EL (cell line): ENCODE measurements at places on chromosomes 6 and 20.

DNA sequence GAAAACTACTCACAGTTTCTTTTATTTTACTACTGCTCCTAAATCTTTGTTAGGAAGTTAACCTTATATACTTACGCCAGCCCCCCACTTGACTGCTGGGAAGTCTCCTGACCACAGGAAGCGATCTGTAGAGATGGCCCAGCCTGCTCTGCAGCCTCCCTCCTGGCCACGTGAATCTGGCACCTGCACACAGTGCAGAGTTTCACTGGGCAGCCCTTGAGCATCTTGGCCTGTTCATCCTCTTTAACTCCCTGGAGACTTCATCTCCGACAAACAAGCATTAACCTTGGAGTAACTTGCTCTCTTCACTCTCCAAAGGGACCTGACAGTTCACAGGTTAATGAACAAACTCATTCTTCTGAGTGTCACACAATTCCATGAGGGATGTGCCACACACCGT lies 294.1 kb downstream of the BTBD9 start:
- DNase-seq: no peak

- no peak for DNase-seq
Observed at GRCh38 chr20:50138479-50139393, 14.8 kb downstream of the PEDS1 start.

DNA sequence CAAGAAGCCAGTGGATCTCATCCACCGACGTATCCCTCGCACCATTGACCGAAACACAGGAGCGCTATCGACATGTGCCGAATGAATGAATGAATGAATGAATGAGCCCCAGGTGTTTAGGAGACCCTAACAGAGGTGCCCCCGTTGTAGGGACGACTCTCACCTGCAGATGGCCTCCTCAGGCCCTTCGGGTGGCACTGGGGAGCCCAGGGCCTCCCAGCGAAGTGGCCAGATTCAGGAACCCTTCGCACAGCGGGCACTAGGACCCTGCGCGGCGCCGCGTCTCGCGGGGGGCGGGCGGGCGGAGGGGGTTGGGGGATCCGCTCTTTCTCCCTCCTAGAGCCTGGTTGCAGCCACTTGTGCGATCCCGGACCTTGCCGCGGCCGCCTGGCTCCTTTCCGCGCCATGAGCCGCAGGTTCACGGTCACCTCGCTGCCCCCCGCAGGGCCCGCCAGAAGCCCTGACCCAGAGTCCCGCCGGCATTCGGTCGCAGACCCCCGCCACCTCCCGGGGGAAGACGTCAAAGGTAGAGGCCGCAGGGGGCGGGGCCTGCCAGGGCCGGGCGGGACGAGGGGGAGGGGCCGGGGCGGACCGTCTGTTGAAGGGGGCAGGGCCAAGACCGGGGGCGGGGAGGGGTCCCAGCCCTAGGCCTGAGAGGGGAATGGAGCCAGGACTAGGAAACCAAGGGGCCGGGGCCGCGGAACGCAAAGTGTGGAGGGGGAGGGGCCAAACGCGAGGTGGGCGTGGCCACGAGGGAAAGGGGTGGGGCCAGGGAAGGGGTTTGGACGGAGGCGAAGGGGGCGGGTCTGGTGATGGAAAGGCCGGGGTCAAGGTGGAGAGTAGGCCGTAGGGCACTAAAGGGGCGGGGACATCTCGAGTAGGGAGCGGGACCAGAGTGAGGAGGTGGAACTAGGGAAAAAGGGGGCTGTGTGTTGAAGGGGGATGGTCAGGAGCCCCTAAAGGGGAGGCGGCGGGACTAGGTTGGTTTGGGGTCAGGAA lies 7.4 kb upstream of the SLC12A5 start:
- DNase-seq: peak; percentile 36

GRCh38 chr20:52676283-52676995 lies 295.7 kb upstream of the TSHZ2 start:
- DNase-seq: no peak

DNA sequence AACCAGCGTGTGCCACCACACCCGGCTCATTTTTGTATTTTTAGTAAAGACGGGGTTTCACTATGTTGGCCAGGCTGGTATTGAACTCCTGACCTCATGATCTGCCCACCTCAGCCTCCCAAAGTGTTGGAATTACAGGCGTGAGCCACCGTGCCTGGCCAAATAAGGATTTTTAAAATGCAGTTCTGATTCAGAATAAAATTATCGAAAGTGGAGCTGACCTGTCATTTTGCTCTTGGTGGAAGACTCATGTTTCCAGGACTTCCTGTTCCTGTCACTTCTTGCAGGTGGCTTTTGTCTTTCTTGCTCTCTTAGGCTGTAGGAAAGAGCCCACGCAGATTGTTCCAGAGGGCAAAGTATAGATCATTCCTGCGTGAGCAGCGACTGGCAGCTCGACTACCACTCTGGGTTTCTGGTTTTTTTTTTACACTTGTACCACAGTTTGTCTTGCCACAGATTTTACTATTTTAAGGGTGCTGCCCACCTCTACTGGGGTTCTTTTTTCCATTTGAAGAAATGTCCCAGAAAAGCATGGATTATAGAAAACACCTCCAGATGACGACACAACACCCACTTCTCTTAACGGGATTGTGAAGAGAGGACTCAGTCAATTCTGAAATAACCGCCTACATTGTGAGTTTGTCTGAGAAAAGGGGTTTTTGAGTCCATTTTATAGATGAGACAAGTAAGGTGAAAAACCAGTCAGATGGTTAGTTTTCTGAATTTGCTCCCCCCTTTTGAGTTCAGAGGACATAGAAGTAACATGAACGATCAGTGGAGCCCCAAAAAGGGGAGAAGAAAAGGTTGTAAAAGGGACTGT lies 7.5 kb downstream of the JARID2 start:
- DNase-seq: no peak

DNA sequence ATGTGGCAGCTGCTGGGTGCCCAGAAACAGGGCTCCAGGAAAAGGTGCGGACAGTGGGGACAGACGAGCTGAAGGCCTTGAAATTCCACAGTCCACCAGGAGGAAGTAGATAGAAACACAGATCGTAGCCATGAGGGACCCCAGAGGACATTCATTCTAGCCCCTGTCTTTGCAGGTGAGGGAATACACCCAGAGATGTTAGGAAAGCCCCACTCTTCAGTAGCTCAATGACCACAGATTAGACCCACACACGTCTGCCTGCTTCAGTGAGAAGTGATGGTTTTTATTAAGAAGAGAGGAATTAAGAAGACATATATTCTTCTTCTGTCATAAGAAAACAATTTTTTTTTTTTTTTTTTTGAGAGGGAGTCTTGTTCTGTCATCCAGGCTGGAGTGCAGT lies 123.0 kb downstream of the MAP3K7 start:
- DNase-seq: no peak

- DNase-seq: no peak
Observed at GRCh38 chr6:161085246-161085645, 93.7 kb downstream of the MAP3K4 start.

GRCh38 chr6:111715321-111715720 lies 109.6 kb upstream of the TRAF3IP2 start:
- DNase-seq: no peak

DNA sequence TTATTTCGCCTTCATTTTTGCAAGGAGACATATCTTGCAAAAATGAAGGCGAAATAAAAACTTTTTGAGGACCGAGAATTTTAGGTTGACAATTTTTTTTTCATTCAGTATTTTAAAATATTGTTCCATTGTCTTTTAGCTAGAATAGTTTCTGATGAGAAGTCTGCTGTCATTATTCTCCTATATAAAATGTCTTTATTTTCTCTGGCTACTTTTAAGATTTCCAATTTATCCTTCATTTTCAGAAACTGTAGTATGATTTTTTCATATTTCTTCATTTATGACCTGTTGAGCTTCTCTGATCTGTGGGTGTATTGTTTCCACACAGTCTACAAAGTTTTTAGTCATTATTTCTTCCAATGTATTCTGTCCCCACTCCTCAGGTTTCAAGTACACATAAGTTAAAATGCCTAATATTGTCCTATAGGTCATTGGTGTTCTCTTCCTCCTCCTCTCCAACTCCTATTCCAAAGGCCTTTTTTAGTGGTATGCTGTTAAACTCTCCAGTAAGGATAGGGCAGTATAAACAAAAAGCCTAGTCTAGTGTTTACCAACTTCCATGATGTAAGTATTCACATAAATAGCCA lies 15.7 kb downstream of the AHI1 start:
- no peak for DNase-seq
